ENCODE measurements at places on chromosomes 2 and 18. TPM values are rescaled to one million over a fixed set of nuclear protein-coding genes. Genes with fewer than 3 reads are reported as not detected.

BCL11A gene
- total RNA-seq, result 79.0 TPM

NAT8 gene
- total RNA-seq, result 9.2 TPM

RSAD2 gene
- 2.3 TPM for total RNA-seq

SP9 gene
- total RNA-seq, result not detected

UGT1A4 gene
- 12.9 TPM for total RNA-seq

PELI1 gene
- total RNA-seq, result 22.3 TPM

- H3K36me3 ChIP-seq, result no peaks in the 10 kb centered on the region
- H3K4me1 ChIP-seq, result no peaks in the 10 kb centered on the region
- DNase-seq, result no peak
- no peaks in the 10 kb centered on the region for H3K27me3 ChIP-seq
These were observed 178.7 kb downstream of the LCLAT1 start for GRCh38 chr2:30625701-30626100.

GRCh38 chr18:303011-303410 lies 35.2 kb upstream of the THOC1 start:
- H3K36me3 ChIP-seq, result no peaks in the 10 kb centered on the region
- no peak overlapping the region for H3K27ac ChIP-seq
- no peaks in the 10 kb centered on the region for H3K4me1 ChIP-seq
- H3K4me3 ChIP-seq, result no peak overlapping the region
- no peaks in the 10 kb centered on the region for H3K27me3 ChIP-seq

GRCh38 chr2:98504381-98505109 lies 59.9 kb downstream of the INPP4A start:
- H3K4me3 ChIP-seq, result no peak overlapping the region
- DNase-seq, result no peak
- H3K4me1 ChIP-seq, result no peaks in the 10 kb centered on the region
- H3K27ac ChIP-seq, result peak overlapping the region; percentile 1
- H3K36me3 ChIP-seq, result no peaks in the 10 kb centered on the region

DNA sequence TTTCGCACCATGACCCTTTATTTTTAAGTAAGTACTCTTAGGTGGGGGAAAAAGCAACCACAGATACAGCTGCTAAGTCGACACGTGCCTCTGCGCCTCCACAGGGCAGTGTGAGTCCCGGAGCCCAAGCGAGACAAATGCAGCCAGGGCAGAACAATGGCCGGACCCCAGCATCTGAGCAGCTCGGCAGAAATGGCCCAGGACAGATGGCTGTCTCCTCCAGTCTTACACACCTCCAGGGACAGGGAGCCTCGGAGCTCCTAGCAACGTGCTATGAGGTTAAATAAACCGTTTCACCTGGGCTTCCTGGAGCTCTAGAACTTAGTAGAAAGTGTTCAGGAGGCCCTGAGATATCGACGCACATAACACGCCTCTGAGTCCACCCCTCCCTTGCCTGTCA lies 47.3 kb upstream of the SALL3 start:
- DNase-seq, result no peak
- no peak overlapping the region for H3K4me3 ChIP-seq
- no peaks in the 10 kb centered on the region for H3K36me3 ChIP-seq
- H3K4me1 ChIP-seq, result no peaks in the 10 kb centered on the region
- H3K27ac ChIP-seq, result no peak overlapping the region

DNA sequence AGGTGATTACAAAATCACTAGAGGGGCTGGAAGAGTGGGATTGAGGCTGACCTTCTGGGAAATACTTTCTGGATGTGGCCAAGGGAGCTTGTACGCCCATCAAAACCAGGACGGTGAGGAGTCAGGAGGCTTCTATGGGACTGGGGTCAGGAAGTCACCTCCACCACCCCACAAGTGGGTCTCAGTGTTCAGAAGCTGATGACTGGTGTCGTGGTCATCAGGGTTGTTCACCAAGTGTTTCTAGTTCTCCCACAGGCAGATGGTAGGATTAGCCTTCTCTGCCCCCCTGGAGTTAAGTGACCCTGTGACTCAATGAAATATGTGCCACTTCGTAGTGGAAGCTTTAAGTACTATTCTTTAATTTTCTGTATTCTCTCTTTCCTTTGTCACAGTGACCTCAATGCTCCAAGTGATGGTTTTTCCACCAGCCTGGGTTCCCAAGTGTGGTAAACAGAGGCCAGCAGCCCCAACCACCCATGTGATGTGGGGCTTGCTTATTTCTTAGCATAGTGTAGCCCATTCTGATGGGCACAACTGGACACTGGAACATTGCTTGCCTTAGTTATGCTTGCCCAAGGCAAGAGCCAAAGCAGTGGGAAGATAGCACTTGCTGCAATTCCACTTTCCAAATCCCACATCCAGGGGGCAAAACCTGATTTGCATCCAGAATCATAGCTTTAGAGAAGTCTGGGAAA lies 258.8 kb downstream of the CYP26B1 start:
- no peak for DNase-seq
- H3K4me1 ChIP-seq, result no peaks in the 10 kb centered on the region
- no peak overlapping the region for H3K27ac ChIP-seq
- H3K27me3 ChIP-seq, result no peaks in the 10 kb centered on the region
- no peaks in the 10 kb centered on the region for H3K36me3 ChIP-seq
- H3K4me3 ChIP-seq, result no peak overlapping the region

DNA sequence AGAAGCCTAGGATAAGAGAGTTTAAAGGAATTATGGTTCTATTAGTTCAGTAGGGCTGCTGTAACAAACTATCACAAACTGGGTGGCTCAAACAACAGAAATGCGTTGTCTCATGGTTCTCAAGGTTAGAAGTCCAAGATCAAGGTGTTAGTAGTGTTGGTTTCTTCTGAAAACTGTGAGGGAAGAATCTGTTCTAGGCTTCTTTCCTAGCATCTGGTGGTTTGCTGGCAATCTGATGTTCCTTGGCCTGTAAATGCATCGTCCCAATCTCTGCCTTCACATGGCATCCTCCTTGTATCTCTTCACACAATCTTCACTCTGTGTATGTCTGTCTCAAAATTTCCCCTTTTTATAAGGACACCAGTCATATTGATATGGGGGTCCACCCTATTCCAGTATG lies 76.3 kb downstream of the MDH1 start:
- H3K27me3 ChIP-seq, result no peaks in the 10 kb centered on the region
- no peak overlapping the region for H3K4me3 ChIP-seq
- no peak overlapping the region for H3K27ac ChIP-seq
- H3K36me3 ChIP-seq, result no peaks in the 10 kb centered on the region

DNA sequence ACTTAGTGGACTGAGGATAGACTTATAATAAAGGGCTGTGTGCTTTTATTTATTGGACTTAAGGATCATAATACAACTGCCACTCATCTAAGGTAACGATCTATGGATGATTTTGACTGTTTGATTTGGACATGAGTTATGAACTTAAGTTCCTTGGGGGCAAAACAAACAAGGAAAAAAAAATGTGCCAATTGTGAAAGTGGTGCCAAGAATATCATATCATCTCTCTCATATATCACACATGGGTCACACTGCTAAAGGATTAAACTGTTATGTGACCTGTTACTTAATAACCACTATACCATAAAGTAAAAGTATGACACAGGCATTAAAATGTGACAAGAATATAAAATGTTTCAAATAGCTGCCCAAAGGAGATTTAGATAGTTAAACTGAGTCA lies 886.3 kb downstream of the ERBB4 start:
- no peak for DNase-seq
- H3K4me3 ChIP-seq, result no peak overlapping the region
- no peak overlapping the region for H3K27ac ChIP-seq
- H3K36me3 ChIP-seq, result no peaks in the 10 kb centered on the region

- DNase-seq, result no peak
- H3K27me3 ChIP-seq, result no peaks in the 10 kb centered on the region
- no peaks in the 10 kb centered on the region for H3K36me3 ChIP-seq
- no peaks in the 10 kb centered on the region for H3K4me1 ChIP-seq
- H3K27ac ChIP-seq, result no peak overlapping the region
These were observed 638.5 kb upstream of the PKDCC start for GRCh38 chr2:41409328-41409727.

DNA sequence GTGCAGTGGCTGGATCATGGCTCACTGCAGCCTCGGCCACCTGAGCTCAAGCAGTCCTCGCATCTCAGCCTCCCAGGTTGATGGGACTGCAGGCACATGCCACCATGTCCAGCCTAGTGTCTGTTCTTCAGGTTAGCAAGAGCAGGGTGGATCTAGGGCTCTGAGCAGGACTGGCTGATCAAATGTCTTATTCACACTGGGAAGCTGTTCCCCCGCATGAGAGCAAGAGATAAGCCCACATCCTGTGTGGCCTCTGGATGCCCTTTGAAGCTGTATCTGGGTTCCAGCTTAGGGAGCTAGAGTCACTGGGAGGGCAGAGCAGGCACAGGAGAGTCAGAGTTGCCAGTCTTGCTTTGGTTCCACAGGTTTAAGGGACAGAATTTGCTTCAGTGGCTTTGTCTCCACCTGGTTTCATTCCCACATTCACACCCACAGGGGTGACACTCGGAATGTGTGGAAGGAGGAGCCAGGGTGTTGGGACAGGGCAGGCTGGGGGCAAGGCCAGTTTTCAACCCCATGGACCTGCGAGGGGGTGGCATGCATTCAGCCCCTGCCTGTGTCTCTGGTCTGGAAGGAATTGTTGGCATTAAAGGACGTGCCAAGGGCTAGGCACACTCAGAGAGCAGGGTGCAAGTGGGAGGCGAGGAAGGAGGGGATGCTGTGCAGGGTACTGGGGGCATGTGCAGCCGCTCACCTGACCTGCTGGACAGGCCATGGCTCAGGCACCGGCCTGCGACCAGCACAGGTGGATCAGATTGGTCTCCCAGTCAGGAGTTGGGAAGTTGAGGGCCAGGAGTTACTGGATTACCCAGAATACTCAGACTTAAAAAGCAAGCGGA lies 24.5 kb downstream of the PTPN18 start:
- no peak overlapping the region for H3K4me3 ChIP-seq
- no peak overlapping the region for H3K27ac ChIP-seq
- peaks cover 5% of the 10 kb centered on the region for H3K4me1 ChIP-seq
- no peaks in the 10 kb centered on the region for H3K36me3 ChIP-seq
- no peak for DNase-seq
